Type B pancreatic cell (in vitro differentiated cells): ENCODE measurements at places on chromosomes 5 and 9.

DNA sequence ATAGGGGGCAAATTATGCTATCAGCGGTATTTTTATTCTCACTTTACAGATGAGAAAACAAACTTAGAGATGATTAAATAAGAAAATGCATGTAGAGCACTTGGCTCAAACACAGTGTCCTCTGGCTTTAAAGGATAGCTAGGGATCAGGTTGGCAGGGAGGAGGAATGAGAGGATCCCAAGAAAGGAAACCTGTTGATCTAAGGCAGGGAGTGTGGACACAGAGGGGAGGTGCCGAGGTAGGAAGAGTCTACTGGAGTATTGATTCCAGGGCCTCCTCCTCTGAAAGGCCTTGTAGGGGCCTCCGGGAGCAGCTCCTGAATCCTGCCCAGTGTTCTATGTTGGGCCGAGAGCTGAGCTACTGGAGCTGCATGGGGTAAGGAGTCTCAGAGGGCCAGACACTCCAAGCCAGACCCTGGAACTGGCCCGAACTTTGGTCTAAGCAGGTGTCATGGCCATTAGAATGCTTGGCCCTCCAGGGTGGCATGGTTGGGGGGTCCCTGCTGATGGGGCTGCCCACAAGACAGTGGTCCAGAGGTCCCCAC is 30.4 kb upstream of the TCF7 start:
- no peak for DNase-seq

DNA sequence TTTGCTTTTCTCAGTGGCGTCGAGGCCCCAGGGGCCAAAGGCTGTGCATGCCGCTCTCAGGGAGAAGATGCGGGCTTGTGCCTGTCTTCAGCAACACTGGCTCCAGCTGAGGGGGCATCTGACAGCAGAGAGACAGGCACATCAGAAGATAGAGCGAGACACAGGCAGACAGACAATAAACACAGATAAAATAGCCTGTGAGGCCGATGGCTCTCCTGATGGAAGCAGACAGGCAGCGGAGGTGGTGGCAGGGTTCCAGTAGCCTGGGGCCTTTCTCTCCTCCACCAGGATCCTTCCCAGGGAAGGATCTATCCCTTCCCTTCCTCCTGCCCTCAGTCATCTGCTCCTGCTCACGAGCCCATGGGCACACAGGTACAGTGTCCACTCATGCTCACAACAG is 16.6 kb upstream of the UNC5A start:
- no peak for DNase-seq

- DNase-seq: no peak
Observed at GRCh38 chr5:91277093-91277626, 106.0 kb downstream of the ARRDC3 start.

DNA sequence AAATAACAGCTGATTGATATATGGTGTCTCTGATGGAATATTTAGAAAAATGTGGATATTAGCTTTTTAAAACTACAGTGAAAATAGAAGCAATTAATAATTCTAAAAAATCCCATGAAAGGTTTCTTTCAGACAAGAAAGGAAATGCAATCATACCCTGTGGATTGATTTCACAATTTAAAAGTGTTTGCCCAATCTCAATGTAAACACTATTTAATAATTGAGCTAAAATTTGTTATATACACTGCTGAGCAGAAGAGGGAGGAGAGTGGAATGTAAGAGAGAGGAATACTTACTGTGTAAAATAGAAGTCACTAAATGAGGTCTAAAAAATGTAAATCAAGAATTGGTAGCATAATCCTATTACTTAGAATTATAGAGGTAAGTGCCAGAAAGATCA is 76.9 kb downstream of the FEM1C start:
- no peak for DNase-seq

DNA sequence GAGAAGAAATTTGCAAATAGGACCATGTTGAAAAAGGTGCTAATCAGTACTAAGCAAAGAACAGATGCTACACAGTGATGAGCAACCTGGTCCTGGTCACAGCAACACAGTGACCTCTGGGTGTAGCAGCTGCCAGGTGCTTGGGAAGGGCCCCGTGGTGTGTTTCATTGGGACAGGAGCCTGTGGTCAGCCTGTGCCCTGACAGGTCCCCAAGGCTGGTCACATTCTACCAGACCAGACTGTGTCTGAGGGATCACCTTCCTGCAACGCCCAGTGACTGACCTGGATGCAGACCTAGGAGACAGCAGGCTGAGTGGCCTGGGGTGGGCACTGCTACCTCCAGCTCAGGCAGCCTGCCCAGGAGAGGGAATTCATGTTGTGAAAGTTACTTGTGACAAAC is 54.8 kb upstream of the FAM120AOS start:
- no peak for DNase-seq

DNA sequence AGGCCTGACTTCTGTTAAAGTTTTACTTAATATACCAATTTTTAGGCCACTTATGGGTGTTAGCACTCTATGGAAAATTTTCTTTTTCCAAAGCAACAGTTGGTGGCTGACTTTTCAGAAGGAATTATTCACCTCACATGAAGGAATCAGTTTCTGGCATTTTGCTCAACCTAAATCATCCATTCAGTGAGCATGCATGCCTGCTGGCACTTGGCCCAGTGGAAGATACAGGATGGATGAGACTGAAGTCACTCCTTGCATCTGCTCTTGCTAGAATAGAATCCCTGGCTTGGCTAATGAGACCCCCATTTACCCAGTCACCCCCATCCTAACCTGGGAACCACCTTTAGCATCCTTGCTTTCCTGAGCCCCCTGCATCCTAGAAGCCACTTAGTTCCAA is 131.7 kb downstream of the WDR41 start:
- no peak for DNase-seq

GRCh38 chr5:132473019-132473531 is 17.5 kb downstream of the IRF1 start:
- DNase-seq: no peak

- DNase-seq: no peak
Observed at GRCh38 chr9:134224127-134224526, 59.8 kb upstream of the RNU6ATAC start.

DNA sequence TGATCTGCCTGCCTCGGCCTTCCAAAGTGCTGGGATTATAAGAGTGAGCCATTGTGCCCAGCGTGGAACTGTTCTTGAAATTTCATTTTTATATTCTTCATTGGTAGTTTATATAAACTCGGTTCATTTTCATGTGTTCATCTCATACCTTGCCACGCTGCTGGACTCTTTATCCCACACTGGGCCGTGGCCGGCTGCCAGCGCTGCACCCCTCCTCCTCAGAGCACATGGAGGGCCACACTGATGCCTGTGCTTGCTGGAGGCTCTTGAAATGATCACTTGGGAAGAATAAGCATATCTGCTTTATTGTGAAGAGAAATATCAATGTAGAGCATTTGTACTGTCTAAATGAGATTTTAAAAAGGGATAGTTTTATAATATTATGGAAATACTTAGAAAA is 69.5 kb downstream of the EHMT1 start:
- DNase-seq: no peak

- DNase-seq: no peak
Observed at GRCh38 chr9:69925452-69925851, 104.8 kb downstream of the CFAP95 start.

DNA sequence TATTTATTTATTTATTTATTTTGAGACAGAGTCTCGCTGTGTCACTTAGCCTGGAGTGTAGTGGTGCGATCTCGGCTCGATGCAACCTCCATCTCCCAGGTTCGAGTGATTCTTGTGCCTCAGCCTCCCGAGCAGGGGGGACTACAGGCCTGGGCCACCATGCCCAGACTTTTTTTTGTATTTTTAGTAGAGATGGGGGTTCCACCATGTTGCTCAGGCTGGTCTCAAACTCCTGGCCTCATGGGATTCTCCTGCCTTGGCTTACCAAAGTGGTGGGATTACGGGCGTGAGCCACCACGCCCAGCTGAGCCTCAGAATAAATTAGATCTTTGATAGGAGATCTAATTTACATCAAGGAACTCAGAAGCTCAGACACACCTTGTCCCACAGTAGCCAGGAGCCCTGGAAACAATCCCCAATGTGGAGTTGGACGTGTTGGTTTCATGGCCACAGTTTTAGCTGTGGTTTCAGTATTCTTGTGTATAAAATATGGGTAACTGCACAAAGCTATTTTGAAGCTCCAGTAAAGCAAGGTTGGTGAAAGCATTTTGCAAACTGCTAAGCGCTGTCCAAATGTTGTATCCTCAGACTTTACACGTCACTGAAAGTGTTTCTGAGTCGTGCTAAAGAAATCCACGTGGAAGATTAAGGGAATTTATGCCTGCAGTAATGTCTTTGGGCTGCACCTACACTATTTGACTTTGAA is 3.0 kb upstream of the HNRNPAB start:
- no peak for DNase-seq

- DNase-seq: no peak
Observed at GRCh38 chr5:7763621-7764072, 87.3 kb downstream of the CFAP90 start.
